ENCODE measurements at places on chromosomes 7 and 10. TPM values are rescaled to one million over a fixed set of nuclear protein-coding genes. Genes with fewer than 3 reads are reported as not detected.
A peak's percentile ranks its signal among the peaks of the same experiment; 100 is the strongest.

DNA sequence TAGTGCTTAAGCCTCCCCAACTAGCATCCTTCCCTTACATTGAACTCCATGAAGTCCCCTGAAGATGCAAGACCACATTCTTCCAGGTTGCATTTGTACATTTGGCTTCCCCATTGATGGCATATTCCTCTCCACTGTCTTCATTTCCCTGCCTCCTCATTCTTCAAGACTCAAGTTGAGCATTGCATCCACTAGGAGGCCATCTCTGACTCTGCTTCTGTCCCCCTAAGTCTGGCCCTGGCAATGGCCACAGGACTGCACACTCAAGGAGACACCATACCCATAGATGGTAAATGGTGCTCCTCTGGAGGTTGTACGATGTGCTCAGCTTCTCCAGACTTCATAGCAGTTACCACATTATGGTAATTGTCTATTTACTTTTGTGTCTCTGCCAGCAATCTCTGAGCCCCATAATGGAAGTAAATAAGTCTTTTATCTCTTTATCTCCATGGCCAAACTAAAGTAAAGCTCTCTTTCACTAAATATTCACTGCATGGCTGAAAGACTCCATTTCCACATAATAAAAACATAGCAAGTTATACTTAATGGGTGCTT, 112.6 kb downstream of the PTPRZ1 start:
- no peaks in the 10 kb centered on the region for H3K36me3 ChIP-seq
- H3K4me1 ChIP-seq = peaks cover 5% of the 10 kb centered on the region
- H3K4me3 ChIP-seq = no peak overlapping the region
- H3K27ac ChIP-seq = no peak overlapping the region

GRCh38 chr10:124941823-124942222, at the start of gene ZRANB1:
Gene ZRANB1 (plus strand): TSS chr10:124942123. CDS start chr10:124942494, 371 bp downstream.
- no peak within 1 kb of the TSS for H3K4me3 ChIP-seq
- H3K36me3 ChIP-seq = peaks cover 3% of the 10 kb centered on the region
- peak within 1 kb of the TSS; percentile 36 for H3K27ac ChIP-seq
- no peaks in the 10 kb centered on the region for H3K27me3 ChIP-seq
- no peak for DNase-seq

GRCh38 chr7:94400643-94401427, 6.1 kb downstream of the COL1A2 start:
- H3K27ac ChIP-seq = peak overlapping the region; percentile 87
- peaks cover 31% of the 10 kb centered on the region for H3K4me1 ChIP-seq
- DNase-seq = no peak
- H3K36me3 ChIP-seq = peaks cover 39% of the 10 kb centered on the region
- H3K4me3 ChIP-seq = peak overlapping the region; percentile 63
- no peaks in the 10 kb centered on the region for H3K27me3 ChIP-seq

- H3K27me3 ChIP-seq = peaks cover 45% of the 10 kb centered on the region
- no peak for DNase-seq
- H3K4me3 ChIP-seq = no peak overlapping the region
- no peak overlapping the region for H3K27ac ChIP-seq
- H3K36me3 ChIP-seq = no peaks in the 10 kb centered on the region
- H3K4me1 ChIP-seq = peaks cover 17% of the 10 kb centered on the region
Measured at GRCh38 chr7:29274146-29275017, 79.8 kb downstream of the CHN2 start.

DNA sequence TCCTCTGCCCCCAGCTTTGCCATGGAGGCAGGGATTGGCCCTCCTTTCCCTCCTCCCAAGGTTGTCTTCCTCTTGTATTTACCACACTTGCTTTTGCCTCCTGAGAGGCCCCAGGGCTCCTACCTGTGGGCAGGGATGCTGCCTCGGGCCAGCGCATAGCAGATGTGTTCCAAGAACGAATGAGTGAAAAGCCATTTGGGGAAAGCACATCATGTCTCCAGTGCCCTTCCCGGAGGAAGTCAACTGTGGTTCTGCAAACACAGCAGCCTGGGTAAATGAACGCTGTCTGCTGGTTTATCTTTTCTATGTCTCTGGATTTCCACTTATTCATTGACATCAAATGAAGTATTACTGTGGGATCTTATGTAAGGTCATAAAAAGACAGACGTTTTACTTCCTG, 161.7 kb downstream of the FANK1 start:
- H3K4me1 ChIP-seq = peaks cover 10% of the 10 kb centered on the region
- peaks cover 6% of the 10 kb centered on the region for H3K27me3 ChIP-seq
- peak overlapping the region; percentile 61 for H3K27ac ChIP-seq
- H3K4me3 ChIP-seq = no peak overlapping the region
- no peaks in the 10 kb centered on the region for H3K36me3 ChIP-seq

GRCh38 chr10:132229096-132229495, 42.3 kb downstream of the DPYSL4 start:
- peaks cover 7% of the 10 kb centered on the region for H3K4me1 ChIP-seq
- H3K4me3 ChIP-seq = no peak overlapping the region
- no peak for DNase-seq
- no peak overlapping the region for H3K27ac ChIP-seq
- peaks cover 2% of the 10 kb centered on the region for H3K27me3 ChIP-seq

GRCh38 chr10:104026762-104027161, 58.9 kb downstream of the COL17A1 start:
- H3K4me1 ChIP-seq = peaks cover 2% of the 10 kb centered on the region
- no peaks in the 10 kb centered on the region for H3K27me3 ChIP-seq
- no peak overlapping the region for H3K4me3 ChIP-seq

GRCh38 chr10:70508912-70509756, 30.6 kb downstream of the PALD1 start:
- no peaks in the 10 kb centered on the region for H3K27me3 ChIP-seq
- no peak overlapping the region for H3K27ac ChIP-seq
- H3K4me3 ChIP-seq = no peak overlapping the region
- H3K4me1 ChIP-seq = peaks cover 7% of the 10 kb centered on the region

GRCh38 chr7:103065667-103066066, 8.9 kb downstream of the FBXL13 start:
- no peak overlapping the region for H3K27ac ChIP-seq
- H3K4me3 ChIP-seq = no peak overlapping the region
- H3K4me1 ChIP-seq = peaks cover 2% of the 10 kb centered on the region
- H3K27me3 ChIP-seq = no peaks in the 10 kb centered on the region

DNA sequence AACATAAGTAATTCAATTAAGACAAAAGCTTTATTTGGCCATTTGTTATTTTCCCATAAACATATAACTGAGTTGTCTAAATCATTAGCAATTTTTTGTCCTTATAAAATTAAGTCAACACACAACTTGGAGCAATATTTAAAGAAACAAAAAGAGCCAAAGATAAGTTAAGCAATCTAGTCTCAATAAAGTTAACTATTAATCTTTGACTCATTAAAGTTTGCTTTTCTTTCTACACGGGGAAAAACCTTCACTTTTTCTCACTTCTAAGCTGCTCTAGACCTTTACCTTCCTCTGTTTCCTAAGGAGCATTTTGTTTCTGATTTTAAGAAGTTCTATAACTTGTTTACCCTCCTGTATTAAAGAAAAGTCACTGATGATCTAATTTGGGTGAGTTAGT, 867.1 kb upstream of the PHF14 start:
- no peaks in the 10 kb centered on the region for H3K27me3 ChIP-seq
- H3K4me1 ChIP-seq = peaks cover 23% of the 10 kb centered on the region
- H3K4me3 ChIP-seq = no peak overlapping the region
- H3K36me3 ChIP-seq = no peaks in the 10 kb centered on the region
- DNase-seq = no peak

DNA sequence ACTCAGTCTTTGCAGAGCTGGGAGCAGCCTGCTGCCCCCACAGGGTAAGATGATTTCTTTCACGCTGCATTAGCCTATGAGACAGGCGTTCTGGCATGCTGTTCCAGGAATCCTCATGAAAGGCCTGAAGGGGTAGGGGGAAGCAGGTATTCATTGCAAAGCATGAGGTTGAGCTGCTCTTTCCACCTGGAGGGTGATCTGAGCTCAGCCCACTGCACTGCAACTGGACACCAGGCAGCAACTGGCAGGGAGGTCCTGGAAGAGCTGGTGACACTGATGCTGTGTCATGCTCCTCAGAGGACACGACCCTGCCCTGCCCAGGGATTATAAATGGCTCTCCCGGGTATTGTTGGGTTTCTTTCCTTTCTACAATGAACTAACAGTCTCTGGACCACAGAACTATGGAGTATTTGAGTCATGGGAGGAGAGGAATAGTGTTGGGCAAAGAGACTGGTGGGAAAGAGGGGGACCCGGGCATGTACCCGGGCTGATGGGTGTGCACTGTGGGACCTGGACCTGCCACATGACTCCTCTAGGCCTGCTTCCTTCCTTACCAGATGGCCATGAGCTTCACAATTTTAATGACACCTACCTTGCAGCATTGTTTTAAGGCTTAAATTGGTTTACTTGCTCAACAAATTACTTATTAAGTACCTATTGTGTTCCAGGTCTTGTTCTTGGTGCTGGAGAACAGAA, 24.3 kb downstream of the SLC25A28 start:
- no peak overlapping the region for H3K27ac ChIP-seq
- no peak for DNase-seq
- peaks cover 21% of the 10 kb centered on the region for H3K27me3 ChIP-seq
- no peaks in the 10 kb centered on the region for H3K36me3 ChIP-seq

Gene DAGLB
- total RNA-seq = 24.3 TPM
